Neural progenitor cell (in vitro differentiated cells): ENCODE measurements at places on chromosomes 16 and 17.

GRCh38 chr17:12627177-12627629, 38.5 kb upstream of the MYOCD start:
- DNase-seq, result no peak

- no peak for DNase-seq
Observed at GRCh38 chr17:34484193-34484733, 95.1 kb upstream of the TMEM132E start.

DNA sequence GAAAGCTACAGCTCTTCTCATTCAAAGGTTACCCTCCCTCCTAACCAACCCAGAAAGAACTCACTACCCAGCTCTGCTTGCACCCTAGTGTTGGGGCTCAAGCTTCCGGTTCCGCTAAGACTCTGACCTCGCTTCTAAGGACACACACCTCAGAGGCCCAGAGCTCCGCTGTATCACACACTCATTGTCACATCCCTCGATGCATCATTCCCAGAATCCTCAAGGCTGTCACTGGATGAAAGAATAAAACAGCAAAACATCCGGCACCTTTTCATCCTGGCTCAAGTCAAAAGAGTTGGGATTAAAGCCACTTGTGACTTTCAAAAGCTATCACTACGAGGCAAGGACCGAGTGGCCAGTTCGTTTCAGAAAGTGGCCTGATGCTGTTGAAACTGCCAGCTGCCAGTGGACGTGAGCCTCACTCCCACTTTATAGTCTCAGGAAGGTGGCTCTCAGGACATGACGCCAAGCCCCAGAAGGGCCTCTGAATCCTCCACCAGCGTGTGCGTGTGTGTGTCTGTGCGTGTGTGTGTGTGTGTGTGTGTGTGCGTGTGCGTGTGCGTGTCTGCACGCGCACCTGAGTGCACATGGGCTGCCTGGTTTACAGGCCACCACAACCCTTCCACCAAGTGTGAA, 29.0 kb downstream of the ZFHX3 start:
- no peak for DNase-seq

DNA sequence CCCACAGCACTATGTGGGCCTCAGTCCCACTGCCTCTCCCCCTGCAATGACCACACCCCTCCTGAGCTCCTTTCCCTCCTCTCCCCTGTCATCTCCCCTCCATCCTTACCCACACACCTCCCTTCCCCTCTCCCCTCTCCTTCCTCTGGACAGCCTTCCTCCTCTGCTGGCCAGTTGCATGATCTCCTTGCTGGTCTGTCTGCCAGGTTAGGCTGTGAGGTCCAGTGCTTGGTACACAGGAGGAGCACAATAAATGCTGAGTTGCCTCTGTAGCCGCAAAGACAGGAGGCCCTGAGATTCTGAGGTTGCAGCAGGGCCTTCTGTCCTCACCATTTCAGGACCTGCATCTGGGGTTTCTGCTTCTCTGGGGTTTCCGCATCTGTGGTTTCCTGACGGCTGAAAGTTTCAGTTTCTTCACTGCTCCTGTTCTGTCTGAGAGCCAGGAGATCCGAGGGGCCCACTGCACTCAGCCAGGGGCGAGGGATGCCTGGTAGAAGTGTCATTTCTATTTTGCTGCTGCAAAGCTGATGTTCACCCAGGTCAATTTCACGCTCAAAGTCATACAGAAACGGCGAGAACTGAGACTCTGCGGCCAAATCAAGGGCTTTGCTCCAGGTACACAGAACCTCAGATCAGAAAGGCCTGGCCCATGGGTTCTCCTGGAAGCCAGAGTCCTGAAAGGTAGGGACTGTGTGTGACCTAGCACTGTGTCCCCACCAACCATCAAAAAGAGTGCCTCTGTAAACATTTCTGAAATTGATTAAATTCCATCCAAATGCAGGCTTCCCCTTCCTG, 4.6 kb upstream of the SLC12A3 start:
- no peak for DNase-seq

DNA sequence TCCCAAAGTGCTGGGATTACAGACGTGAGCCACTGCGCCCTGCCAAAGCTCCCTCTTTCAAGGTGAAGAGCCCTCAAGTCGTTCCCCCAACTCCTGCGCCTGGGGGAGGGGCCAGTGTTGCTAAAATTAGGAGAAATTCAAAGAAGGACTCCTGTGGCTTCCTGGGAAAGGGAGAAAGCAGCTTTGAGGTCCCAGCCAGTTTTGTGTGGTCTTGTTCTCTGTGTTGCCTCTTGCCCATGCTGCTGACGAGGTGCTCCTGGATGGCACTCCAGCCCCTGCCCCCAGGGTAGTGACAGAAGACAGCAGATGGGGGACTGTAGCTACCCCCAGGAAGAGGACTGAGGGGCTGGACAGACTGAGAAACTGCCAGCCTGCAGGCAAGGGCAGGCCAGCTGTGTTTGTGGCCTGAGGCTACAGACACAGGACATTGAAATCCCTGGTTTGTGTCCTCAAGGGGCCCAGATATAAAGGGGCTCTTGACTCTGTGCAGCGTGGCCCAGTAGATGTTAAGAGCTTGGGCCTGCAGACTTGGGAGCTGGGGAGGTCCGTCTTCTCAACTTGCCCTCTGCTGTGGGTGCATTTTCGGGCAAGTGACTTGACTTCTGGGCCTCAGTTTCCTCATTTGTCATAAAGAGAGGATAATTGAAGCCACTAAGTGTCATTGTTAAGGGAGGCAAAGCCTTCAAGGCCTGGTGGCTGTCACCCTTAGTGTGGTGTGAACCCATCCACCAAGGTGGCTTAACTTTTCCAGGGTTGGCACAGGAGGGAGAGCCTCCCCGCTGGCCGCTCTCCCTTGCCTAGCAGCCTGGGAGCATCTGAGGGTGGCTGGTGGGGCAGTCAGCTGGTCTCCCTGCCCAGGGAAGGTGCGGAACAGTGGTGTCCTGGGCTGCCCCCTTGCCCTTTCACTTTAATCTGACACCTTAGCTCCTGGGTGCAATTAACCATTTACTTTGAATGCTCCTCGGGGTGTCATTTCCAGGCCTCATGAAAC, 4.1 kb downstream of the UBALD2 start:
- no peak for DNase-seq

DNA sequence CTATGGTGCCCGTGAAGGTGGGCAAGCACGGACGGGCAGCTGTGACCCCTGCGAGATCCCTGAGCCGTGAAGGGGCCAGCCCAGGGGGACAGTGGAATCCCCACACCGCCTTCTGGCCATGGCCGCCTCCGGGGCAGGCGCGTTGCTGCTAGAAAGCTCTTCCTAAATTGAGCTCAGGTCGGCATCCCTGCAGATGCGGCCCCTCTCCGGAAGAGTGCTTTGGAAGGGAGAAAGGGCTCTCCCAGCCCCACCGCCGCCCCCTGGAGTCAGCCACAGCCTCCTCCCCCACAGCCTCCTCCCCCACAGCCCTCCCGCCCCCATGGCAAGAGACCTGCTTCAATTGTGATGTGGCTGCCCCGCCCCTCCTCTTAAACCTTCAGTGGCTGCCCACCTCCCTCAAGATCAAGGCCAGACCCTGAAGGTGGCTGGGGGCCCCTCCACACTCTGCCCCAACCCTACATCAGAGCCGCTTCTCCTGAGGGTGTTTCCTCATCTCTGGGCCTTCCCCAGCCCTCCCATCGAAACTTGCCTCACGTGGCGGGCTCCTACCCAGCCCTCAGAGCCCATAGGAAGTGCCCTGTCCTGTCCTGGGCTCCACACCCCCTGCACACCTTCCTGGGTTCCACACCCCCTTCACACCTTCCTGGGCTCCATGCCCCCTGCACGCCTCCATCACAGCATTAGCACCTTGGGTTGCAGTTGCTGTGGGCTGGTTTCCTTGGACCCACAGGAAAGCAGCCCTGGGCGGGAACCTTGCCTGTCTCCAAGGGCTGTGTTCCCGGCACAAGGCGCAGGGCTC, 5.5 kb upstream of the CBFA2T3 start:
- no peak for DNase-seq

DNA sequence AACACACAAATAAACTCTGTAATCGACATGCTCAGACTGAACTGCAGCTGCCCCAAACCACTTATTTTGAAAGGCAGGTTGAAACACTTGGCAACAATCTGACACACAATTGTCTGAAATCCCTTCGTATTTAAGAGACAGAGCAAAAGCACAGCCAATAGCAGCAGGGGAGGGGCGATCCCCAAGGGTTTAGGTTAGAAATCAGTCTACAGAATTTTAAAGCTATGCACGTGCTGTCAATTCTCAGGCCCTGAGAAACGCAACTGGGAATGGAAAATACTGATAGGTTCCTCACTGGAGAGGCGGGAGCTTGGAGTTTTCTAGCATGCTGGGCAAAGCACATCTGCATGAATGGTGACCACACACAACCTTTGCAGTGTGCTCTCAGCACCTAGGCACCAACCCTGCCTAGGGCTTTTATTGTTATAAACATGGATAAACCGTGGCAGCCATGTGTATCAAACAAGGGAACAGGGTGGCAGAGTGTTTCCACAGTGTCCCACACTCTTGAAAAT, 168.0 kb downstream of the AATF start:
- DNase-seq, result peak; percentile 33

DNA sequence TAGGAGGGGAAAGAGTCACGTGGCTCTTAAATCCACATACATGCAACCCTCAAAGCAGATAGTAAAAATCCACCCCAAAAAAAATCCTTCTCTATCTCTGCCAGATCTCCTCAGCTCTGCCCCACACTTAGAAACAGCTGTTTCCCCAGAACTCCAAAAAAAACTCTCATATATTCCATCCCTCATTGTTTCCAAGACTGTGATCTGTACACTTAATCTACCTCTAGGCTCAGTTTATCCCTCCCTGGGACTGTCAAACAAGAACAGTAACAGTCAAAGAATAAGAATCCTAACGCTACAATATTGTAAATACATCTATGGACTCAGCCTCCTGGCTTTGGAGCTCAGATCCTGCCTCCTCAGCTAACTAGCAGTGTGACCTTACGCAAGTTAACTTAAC, 11.6 kb downstream of the CUEDC1 start:
- DNase-seq, result no peak

DNA sequence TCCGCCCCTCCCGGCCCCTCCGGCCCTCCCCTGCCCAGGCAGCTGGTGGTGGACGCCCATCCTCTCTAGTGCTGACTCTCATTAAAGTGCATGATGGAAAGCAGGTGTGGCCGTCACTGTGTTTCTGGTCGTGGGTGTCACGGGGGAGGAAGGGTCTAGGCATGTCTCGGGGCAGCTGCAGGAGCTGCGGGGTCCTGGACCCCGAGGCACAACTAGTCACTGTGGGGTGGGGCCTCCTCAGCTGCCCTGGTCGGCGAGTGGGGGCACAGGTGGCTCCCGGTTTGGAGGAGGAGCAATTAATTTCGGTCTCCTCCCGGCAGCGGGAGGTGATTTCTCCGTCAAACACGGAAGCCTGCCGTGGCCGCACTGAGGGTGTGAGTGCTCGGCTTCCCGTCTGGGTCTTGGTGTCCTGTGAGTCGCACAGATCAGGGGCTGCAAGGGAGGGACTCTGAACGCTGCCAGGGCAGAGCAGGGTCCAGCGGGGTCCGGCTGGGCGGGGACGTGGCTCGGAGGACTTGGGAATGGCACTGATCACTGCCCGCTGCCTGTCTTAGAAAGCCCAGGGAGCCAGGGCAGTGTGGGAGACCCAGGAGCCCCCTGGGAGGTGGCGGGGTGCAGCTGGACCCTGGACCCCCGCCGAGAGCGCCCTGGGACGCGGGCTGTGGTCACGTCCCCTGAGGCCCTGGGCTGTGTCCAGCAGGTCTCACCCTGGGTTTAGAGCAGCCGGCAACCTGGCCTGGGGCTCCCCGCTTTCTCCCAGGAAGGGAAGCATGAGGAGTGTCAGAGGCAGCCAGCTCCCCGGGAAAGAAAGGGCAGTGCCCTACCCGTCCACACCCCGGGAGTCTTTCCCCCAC, 3.3 kb downstream of the TPSD1 start:
- DNase-seq, result no peak

GRCh38 chr16:85380002-85380395, 233.1 kb upstream of the GSE1 start:
- DNase-seq, result no peak

DNA sequence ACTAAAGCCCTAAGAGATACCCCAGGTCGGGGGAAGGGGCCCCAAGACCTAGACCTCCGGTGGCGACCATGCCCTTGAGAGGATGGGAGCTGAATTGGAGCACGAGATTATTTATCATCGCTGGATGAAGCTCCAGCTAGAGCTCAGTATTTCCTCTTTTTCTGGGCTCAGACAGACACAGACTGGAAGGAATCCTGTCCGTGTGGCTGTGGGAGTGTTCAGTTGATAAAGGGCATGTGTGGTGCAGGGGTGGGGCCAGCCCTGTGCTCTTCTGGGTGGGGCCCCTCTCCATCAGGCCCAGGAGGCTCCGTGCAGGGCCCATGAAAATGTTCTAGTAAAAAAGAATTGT, 6.3 kb upstream of the CBX4 start:
- no peak for DNase-seq

- no peak for DNase-seq
Observed at GRCh38 chr17:78862073-78863023, 21.7 kb upstream of the USP36 start.

DNA sequence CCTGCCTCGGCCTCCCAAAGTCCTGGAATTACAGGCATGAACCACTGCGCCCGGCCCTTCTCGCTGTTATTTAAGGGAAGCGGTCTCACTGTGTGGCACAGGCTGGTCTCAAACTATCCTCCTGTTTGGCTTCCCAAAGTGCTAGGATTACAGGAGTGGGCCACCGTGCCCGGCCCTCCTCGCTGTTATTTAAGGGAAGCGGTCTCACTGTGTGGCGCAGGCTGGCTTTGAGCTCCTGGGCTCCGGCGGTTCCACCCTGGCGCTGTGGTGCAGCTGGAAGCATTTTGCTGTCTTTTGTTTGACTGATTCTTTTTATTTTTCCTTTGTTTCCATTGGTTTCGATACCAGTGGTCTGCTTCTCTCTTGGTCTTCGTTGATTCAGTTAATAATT, 40.7 kb downstream of the FOXK2 start:
- no peak for DNase-seq

DNA sequence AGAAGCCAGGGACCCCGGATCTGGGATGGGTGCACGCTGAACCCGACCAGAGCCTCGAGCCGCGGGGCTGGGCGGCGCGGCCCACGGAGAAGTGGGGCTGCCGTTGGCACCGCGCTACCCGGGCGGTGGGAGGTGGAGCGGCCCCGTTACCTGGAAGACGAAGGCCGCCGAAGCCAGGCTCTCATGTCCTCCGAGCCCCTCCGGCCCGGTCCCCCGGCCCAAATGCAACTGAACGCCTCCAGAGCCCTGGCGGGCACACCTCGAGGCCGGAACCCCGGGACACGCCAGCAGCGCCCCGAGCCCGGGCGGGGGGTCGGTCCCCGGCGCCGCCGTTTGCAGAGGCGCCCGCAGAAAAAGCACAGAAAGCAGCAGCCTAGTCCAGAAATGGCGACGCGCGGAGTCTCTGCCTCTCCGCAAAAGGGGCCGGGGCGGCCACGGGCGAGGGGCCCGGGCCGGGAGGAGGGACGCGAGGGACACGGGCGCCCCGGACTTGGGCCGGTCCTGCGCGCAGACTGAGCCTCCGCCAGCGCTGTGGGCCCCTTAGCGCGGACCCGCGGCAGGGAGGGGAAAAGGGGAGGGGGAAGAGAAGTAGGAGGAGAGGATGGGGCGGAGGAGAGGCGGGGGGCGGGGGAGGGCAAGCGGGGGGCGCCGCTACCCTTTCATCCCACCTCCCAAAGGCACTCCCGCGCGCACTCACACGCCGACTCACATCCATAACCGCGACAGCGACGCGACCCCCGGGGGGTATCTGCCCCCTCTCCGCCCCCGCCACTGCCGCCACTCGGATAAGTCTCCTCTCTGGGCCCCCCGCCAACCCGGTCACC, 1.4 kb downstream of the AXIN2 start:
- DNase-seq, result peak; percentile 75

- DNase-seq, result no peak
Observed at GRCh38 chr17:14838567-14838966, 426.6 kb downstream of the PMP22 start.

- DNase-seq, result no peak
Observed at GRCh38 chr17:80968602-80969029, 23.0 kb upstream of the CHMP6 start.
